ENCODE measurements at places on chromosomes 3 and 15.

GRCh38 chr3:15768421-15769255, 29.1 kb downstream of the ANKRD28 start:
- DNase-seq, result peak; percentile 95

GRCh38 chr3:120348065-120348990, 826 bp downstream of the LRRC58 start:
- DNase-seq, result no peak

DNA sequence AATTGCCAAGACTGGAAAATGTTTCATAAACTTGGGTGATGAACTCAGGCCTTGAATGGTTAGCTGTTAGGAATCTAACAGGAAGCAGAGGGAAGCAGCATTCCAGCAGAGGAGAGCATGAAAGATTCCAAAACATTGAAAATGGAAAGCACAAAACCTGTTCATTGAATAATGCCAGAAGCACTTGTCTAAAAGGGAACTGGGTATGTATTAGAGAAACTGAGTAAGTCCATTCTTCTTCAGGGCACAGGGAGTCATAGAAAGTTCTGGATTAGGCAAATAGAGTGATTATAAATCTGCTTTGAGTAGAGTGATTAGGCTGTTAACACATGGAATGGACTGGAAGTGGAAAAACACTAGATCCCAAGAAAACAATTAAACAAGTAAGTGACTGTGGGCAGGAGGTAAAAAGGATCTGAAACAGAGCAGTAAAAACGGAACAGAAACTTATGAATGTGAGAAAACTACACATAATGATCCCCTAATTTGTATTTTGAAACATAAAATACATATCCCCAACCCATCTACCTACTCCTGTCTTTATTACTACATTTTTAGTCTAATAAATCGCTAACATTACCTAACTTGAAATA, 343.4 kb downstream of the TBC1D5 start:
- DNase-seq, result no peak

DNA sequence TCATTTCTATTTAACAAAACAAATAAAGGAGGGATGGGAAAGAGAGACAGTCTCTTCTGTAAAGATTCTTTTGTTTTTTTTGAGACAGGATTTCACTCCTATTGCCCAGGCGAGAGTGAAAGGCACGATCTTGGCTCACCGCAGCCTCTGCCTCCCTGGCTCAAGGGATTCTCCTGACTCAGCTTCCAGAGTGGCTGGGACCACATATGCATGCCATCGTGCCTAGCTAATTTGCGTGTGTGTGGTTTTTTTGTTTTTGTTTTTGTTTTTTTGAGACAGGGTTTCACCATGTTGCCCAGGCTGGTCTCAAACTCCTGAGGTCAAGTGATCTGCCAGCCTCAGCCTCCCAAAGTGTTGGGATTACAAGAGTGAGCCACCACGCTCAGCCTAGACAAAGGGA, 23.3 kb downstream of the STAG1 start:
- DNase-seq, result peak; percentile 45

- no peak for DNase-seq
Observed at GRCh38 chr3:172270557-172271166, 177.6 kb downstream of the GHSR start.

- no peak for DNase-seq
Observed at GRCh38 chr3:54900838-54901591, 26.8 kb downstream of the LRTM1 start.

DNA sequence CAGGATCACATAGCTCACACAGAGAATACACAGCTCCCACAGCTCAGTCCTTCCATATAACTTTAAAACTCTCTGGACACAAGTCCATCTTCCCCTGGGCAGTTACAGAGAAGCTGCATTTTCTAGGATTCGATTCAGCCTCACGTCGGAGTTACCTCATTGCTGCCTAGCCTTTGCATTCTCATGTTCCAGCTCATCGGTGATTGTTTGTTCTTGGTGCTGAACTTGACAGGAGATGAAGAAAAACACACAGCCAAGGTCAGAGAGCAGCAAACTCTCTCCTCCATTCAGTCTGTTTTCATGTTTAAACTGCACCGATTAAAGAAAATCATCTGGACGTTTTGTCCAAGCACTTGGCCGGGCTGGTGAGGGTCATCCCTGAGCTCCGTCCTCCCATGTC, 375.5 kb upstream of the CFAP20DC start:
- DNase-seq, result no peak

DNA sequence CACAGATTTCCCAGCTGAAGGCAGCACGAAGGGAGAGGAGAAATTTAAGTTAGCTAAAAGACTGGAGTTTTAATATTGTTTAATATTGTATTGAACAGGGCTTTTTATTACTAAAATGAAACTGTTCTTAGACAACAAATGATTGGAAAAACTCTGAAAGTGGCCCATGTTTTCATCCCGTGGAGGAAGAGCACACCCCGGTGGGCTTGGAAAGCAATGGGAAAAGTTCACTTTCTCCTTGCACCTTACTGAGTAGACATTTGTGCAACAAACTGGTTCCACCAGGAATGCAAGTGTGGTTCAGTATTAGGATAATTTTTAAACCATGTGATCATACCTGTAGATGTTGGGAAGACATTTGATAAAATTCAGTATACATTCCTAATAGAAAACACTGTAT, 8.2 kb upstream of the ESYT3 start:
- DNase-seq, result no peak

DNA sequence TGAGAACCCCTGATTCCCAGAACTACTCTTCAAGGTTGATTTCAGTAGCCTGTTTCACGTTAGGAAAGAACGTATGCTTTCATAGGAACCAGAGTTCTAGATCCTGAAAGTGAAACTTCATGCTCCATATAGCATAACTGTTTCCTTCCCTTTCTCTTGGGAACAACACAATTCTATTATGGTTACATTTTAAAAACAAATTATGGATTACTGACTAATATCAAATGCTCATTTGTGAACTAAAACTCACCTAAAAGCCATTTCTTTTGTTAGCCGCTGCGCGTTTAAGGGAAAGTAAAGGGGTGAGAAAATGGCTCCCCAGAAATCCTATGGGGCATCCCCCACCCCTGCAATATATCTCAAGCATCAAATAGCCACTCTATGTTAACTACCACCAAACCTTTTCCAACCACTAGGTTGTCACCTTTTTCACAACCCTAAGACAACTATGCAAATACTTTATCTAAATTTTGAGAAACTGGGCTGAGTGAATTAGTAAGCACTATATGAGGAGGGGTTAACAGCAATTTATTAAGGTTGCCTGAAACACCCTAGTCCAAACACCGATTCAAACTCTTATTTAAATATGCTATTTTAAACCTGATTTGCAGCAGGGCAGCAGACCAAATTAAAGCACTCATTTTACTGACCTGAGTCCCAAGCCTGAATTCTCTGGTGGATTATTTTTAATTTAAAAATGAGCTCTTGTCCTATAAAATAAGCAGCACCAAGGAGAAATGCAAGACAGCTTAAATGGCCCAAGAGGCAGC, 2.4 kb downstream of the SIAH2 start:
- no peak for DNase-seq

DNA sequence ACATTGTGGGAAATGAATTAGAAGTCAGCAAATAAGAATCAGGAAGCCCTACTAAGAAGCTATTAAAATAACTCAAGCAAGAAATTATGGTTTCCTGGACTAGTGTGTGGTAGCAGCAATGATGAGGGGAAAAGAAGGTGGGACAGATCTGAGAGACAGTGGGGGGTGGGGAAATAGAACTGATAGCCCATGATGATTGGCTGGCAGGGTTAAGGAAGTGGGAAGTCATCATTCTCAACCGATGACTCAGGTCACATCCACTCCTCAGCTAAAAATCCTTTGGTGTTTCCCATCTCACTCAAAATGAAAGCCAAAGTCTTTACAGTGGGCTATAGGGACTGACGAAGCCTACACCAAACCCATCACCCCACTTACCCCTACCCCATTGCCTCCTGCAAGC, 153.9 kb upstream of the ARHGEF26 start:
- DNase-seq, result no peak

DNA sequence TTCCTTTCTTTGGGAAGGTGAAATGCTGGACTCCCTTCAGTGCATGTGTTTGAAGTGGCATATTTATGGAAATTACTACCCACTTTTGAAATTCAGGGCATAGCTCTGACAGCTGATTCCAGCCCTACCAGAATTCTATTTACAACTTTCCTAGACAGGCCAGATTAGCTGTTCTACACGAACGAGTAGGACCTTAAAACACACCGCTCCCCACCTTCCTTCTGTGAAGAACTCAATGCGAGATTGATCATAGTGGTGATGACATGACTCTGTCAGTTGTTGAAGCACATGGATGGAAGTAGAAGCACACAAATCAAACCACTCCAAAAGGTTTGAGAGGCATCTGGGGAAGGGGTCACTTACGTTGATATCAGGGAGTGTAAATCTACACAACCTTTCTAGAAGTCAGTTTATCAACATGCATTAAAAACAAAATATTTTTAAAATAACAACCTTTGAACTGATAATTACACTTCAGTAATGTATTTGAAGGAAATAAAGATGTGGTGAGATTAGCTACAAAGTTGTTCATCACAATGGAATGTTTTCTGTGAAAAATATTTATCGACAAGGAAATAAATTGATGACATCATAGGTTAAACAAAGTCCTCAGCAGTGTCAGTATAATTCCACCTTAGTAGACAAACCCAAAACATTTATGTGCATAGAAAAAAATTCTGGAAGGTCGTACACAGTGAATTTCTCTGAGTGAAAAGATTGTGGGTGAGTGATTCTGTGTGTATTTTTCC, 29.8 kb downstream of the RARB start:
- no peak for DNase-seq

DNA sequence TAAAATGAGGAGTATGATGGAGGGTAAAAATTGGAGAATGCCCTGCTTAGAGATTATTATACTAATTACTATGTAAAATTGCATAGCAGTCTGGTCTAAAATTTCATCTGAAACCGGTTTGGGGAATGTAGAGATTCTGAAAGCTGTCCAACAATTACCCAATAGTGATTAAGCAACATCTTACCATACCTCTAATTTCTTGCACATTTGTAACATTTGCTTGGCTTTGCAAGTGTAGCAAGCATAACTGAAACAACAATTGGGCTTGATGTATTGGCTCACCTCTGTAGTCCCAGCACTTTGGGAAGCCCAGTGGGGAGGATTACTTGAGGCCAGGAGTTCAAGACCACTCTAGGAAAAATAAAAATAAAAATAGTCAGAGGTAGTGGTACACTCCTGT, 17.4 kb downstream of the AADACL2 start:
- DNase-seq, result peak; percentile 82

- no peak for DNase-seq
Observed at GRCh38 chr3:107661447-107662123, 138.8 kb downstream of the BBX start.

- DNase-seq, result no peak
Observed at GRCh38 chr3:34399401-34399800, 601.0 kb downstream of the PDCD6IP start.

GRCh38 chr3:183619624-183620251, 15.7 kb upstream of the KLHL24 start:
- DNase-seq, result no peak

GRCh38 chr3:105527949-105528348, 161.2 kb downstream of the ALCAM start:
- DNase-seq, result no peak

- no peak for DNase-seq
Observed at GRCh38 chr3:36944641-36945270, at the start of gene TRANK1. TSS of gene TRANK1 (minus strand) at chr3:36945054. CDS start at chr3:36944809, 245 bp downstream.

- no peak for DNase-seq
Observed at GRCh38 chr15:56351957-56352506, 13.2 kb upstream of the TEX9 start.

DNA sequence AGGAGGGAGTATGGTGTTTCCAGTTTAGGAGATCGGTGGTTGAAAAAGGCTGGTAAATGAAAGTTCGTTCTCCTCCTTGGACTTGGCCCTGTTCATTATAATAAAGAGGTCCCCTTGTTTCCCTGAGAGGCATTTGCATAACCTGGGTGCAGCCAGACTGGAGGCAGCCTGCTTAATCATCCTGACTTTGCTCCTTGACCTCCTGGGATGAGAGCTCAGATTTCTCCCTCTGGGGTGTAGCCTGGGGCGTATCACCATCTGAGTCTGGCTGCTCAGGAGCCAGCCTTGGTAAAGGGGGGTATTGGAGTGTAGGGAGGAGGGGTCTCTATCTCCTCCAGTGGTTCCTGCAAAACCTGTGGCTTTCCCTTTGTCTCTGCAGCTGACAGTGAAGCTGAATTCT, 21.3 kb upstream of the ACAD9 start:
- no peak for DNase-seq

- DNase-seq, result no peak
Observed at GRCh38 chr15:94416820-94417219, 185.5 kb downstream of the MCTP2 start.

- DNase-seq, result no peak
Observed at GRCh38 chr15:74626752-74627692, 11.4 kb downstream of the CLK3 start.

DNA sequence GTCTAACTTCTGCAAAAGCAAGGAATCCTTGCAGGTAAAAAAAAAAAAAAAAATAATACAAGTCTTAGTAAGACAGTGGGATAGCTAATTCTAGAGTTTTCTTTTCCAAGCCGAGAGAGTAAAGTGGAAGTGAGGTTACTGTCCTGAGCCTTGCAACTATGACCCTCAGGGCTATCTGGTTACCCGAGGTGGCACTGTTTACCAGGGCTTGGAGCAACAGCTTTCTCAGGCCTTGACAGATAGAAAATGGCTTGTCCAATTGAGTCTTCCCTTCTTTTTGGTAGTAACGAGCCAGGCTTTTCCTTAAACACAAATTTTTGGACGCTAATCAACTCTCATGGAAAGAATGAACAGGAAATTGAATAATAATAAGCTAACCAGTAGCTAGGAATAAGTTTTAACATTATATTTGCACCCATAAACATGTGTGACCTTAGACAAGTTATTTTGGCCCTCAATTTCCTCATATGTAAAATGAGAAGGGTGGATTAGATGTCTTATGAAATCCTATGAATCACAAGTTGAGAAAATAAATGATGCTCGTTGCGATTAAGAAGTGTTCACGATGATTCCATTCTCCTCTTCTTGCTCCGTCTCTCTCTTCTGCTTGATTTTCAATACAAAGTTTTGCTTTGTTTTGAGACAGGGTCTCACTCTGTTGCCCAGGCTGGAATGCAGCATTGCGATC, 236.9 kb upstream of the KBTBD8 start:
- DNase-seq, result no peak

- no peak for DNase-seq
Observed at GRCh38 chr3:7913283-7913682, 588.3 kb upstream of the LMCD1 start.

DNA sequence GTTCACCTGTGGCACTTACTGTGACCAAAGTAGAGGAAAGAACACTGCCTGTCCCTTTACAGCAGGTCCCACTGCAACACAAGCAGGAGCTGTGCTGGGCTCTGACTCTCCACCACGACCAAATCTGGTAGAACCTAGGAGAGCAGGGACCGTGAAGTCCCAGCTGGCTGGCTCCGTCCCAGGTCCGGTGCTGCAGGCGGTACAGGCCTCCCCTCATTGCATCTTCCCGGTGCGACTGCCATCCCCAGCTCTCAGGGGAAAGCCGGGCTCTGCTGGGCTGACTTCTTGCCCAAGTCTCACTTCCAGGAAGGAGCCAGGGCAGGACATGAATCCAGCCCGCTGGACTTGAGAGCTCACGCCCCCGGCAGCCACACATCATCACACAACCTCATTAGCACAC, 33.8 kb downstream of the RGMA start:
- DNase-seq, result no peak

All from fibroblast of skin of left quadriceps (primary cell).